Dermis microvascular lymphatic vessel endothelial cell (primary cell): ENCODE measurements at places on chromosomes 3 and 15.

- peak; percentile 80 for DNase-seq
These were observed 57.3 kb downstream of the FRMD5 start for GRCh38 chr15:44137750-44138149.

DNA sequence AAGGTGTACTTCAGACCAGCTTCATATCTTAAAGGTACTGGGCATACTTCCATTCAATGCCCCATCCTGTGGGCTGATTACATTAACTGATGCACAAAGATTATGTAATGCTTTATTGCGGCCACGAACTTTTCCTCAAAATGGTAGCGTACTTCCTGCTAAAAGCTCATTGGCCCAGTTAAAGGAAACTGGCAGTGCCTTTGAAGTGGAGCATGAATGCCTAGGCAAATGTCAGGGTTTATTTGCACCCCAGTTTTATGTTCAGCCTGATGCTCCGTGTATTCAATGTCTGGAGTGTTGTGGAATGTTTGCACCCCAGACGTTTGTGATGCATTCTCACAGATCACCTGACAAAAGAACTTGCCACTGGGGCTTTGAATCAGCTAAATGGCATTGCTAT, 3.4 kb downstream of the SKIL start:
- DNase-seq: no peak

DNA sequence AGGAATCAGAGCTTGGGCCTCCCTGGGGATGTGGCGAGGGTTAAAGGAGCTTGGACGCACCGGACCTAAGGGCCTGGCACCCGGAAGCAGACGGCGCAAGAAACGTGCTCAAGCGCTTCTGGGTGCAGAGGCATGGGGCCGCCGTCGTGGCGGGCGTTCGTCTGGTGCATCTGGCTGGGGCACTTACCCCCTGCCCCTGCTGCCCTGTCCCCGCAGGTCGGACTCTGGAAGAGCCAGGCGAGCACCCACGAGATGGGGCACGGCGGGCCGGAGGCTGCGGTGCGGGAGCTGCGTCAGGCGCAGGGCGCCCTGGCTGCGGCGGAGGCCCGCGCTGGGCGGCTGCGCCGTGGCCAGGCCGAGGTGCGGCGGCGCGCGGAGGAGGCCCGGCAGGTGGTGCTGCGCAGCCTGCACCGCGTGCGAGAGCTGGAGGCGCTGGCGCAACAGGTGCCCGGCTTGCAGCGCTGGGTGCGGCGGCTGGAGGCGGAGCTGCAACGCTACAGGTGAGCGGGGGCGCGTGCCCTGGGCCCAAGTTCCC, 2.5 kb downstream of the EFCC1 start:
- no peak for DNase-seq

GRCh38 chr3:122355612-122356011, 27.4 kb downstream of the MIX23 start:
- DNase-seq: no peak

GRCh38 chr3:58588030-58588614, 10.9 kb upstream of the FAM107A start:
- DNase-seq: no peak
